Substantia nigra (tissue), 51 donors: ENCODE measurements at places on chromosomes 16 and 17.

- DNase-seq = no peak
Observed at GRCh38 chr17:17883801-17884200, 47.0 kb upstream of the SREBF1 start.

DNA sequence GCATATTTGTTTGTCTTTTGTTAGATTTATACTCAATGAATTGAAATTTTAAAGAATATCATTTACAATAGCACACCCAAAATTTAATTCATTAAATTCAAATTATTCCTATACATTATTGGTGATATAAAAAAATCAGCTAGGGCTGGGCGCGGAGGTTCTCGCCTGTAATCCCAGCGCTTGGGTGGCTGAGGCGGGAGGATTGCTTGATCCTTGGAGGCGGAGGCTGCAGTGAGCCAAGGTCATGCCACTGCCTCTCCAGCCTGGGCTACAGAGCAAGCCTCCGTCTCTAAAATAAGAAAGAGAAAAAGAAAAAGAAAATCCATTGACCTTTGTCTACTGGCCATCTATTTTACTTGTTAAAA lies 4.5 kb upstream of the PRDM7 start:
- DNase-seq = no peak

- no peak for DNase-seq
Observed at GRCh38 chr17:53635444-53635843, 187.3 kb upstream of the KIF2B start.

DNA sequence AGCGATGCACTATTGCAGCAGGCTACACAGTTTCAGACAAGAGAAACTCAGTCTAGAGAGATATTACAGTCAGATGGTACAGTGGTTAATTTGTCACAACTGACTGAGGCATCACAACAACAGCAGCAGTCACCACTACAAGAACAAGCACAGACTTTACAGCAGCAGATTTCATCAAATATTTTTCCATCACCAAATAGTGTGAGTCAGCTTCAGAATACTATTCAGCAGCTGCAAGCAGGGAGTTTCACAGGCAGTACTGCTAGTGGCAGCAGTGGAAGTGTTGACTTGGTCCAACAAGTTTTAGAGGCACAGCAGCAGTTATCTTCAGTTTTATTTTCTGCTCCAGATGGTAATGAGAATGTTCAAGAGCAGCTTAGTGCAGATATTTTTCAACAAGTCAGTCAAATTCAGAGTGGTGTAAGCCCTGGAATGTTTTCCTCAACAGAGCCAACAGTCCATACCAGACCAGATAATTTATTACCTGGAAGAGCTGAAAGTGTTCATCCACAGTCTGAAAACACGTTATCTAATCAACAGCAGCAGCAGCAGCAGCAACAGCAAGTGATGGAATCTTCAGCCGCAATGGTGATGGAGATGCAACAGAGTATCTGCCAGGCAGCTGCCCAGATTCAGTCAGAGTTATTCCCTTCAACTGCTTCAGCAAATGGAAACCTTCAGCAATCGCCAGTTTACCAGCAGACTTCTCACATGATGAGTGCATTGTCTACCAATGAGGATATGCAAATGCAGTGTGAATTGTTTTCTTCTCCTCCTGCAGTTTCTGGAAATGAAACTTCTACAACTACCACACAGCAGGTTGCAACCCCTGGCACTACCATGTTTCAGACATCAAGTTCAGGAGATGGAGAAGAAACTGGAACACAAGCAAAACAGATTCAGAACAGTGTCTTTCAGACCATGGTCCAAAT lies 34.1 kb downstream of the NQO1 start:
- DNase-seq = no peak

- no peak for DNase-seq
Observed at GRCh38 chr16:53817812-53818550, 114.0 kb downstream of the FTO start.

GRCh38 chr17:35372846-35373533 lies 431 bp downstream of the SLFN11 start:
- DNase-seq = no peak

GRCh38 chr16:17027488-17028129 lies 443.2 kb downstream of the XYLT1 start:
- DNase-seq = no peak

- DNase-seq = no peak
Observed at GRCh38 chr16:85735225-85735635, 15.7 kb downstream of the C16orf74 start.

GRCh38 chr16:67942200-67942509 lies 1.8 kb downstream of the LCAT start:
- no peak for DNase-seq

- DNase-seq = no peak
Observed at GRCh38 chr17:887551-888209, 91.9 kb downstream of the NXN start.

GRCh38 chr17:40349477-40349894 lies 15.1 kb downstream of the GJD3 start:
- no peak for DNase-seq

- DNase-seq = no peak
Observed at GRCh38 chr16:84314373-84314772, 19.7 kb downstream of the WFDC1 start.

DNA sequence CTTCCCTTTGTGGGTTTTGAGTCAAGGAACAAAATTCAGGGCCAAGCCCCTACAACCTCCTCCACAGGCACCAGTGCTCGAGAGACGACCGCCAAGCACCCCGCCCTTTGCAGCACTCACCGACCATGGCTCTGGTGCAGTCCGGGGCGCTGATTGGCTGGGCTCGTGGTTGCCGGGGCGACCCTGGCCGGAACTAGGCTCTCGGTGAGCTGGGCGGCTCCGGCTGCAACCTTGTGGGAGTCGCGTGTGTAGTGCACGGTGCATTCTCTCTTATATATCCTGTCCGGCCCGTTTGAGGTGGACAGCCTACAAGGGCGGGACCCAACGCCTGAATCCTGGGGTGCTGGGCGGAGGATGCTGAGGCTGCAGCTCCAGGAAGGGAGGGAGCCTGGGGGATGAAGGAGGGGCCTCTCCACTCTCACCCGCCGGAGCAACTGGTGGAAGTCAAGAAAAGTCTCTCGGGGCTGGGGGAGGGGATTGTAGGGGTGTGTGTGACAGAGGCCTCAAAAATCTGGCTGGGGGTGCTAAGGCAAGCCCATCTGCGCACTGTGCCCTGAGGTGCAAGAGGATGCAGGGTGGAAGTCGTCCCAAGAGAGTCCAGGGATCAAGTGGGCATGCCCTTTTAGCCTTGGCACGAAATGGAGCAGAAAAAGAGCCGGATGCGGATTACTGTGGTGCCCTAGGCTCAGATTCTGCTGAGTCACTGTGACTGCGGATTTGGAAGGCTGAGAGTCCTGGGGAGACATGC lies at the start of gene NQO1:
Gene NQO1 (minus strand): TSS at position 248 of the 748 bp plus-strand sequence. CDS start 121 bp downstream, at position 127.
- DNase-seq = peak; percentile 83

GRCh38 chr16:24635900-24636610 lies 93.4 kb upstream of the TNRC6A start:
- DNase-seq = peak; percentile 6

- DNase-seq = no peak
Observed at GRCh38 chr16:27286451-27286850, 17.9 kb upstream of the NSMCE1 start.

- DNase-seq = no peak
Observed at GRCh38 chr17:48990882-48991357, 6.3 kb upstream of the IGF2BP1 start.

- DNase-seq = no peak
Observed at GRCh38 chr16:88951989-88952388, 25.0 kb downstream of the CBFA2T3 start.

DNA sequence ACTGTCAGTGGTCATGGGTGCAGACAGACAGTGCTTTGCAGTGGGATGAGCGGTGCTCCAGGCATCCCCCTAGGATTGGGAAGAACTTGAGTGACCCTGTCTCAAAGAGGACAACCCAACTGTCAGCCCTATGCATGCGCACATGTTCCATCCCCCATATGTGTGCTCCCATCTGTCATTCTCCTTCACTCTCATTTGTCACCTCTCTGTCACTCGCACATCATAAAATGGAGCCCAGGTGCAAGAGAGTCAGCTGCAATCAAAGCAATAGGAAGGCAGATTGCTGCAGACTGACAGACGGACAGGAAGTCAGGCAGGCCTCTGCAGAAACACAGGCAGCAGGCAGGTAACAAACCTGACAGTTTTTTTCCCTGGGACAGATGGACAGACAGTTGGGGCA lies 101.8 kb upstream of the CCL1 start:
- no peak for DNase-seq

- no peak for DNase-seq
Observed at GRCh38 chr17:34883106-34884000, 77.9 kb downstream of the CCT6B start.

DNA sequence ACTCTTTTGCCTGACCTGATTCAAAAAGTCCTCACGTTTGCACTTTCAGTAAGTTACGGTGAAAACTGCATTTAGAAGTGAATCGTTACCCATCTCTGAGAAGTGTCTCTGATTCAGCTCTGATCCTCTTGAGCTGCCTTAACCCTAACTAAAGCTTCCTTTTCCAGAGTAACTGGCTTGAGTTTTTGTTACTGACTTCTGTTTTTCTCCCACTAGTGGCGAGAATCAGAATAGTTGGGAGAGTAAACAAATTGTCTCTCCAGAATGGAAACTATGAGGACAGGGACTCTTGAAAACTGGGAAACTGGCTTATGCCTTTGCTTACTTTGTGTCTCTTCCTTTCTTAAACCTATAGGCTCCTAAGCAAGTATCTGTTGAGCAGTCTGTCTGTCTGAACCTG lies 31.3 kb upstream of the KPNB1 start:
- DNase-seq = no peak

DNA sequence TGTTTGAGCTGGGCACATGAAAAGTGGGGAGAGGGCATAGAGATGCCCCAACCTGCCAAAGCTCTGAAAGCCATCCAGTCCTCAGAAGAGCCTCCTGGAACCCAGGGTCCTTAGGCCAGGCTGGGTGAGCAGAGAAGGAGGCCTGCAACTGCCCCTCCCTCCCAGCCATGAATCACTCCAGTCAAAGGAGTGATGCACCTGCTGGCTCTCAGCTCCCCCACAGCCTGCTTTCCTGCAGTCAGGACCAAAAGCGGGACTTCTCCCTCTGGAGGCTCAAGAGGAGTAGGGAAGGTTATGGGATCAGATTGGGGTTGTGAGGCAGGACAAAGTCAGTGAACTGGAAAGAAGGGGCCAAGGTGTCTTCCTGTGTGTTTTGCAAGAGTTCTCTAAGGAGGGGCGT lies 145.6 kb downstream of the TMEM132E start:
- no peak for DNase-seq

DNA sequence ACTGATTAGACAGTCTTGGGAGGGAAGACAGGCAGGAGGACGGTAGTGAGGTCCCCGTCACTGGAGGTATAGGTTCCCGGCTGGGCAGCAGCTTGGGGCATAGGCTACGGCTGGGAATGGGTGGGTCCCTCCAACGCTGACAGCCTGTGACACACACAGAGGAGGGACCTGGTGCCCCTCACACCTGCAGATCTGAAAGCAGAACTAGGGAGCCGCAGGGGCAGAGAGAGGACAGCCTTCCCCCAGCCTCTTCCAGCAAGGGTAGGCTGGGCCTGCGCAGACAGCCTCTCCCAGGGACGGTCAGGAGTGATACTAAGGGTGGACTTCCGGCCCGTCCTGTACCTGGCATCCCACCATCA lies 2.0 kb downstream of the P2RX1 start:
- DNase-seq = no peak

DNA sequence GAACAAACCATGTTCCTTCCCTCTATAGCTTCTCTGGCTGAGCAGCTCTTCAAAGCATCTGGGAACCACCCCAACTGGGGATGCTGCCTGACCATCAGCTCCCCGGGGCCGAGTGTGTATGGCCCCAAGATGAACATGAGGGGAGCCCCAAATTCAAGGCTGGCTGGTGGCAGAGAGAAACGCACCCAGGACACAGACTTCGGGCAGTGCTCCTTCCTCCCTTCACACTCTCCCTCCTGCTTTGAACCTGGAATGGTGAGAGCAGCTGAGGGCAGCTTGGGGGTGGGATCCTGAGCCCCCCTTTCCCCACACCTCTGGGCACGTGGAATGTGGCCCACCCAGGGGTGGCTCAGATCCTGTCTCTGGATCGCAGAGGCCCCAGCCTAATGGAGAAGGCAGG lies 17.2 kb downstream of the TLE7 start:
- no peak for DNase-seq

- no peak for DNase-seq
Observed at GRCh38 chr17:54028986-54029580, 206.4 kb downstream of the KIF2B start.

DNA sequence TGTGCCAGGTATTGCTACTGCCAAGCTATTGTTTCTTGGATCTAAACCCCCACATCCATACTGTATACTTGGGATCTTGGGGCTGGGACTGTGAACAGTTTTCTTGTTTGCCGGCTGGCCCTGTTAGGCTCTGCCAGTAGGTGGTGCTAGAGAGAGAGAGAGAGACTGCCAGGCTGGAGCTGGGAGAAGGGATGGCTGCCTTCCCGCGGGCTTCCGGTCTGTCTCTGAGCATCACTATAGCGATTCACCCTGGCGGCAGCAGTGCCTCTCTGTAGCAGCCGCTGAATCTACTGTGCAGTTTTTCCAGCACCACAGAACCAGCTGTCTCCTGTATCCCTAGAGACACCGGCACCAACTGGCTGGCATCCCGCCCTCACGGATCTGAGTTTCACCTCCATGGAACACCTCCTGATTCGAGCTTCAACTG lies 201.2 kb downstream of the UTP18 start:
- peak; percentile 34 for DNase-seq

GRCh38 chr16:14186007-14186794 lies 115.1 kb downstream of the MRTFB start:
- DNase-seq = no peak

GRCh38 chr17:57133486-57133885 lies 48.4 kb downstream of the AKAP1 start:
- no peak for DNase-seq

GRCh38 chr17:68389041-68389440 lies 68.3 kb downstream of the WIPI1 start:
- no peak for DNase-seq

DNA sequence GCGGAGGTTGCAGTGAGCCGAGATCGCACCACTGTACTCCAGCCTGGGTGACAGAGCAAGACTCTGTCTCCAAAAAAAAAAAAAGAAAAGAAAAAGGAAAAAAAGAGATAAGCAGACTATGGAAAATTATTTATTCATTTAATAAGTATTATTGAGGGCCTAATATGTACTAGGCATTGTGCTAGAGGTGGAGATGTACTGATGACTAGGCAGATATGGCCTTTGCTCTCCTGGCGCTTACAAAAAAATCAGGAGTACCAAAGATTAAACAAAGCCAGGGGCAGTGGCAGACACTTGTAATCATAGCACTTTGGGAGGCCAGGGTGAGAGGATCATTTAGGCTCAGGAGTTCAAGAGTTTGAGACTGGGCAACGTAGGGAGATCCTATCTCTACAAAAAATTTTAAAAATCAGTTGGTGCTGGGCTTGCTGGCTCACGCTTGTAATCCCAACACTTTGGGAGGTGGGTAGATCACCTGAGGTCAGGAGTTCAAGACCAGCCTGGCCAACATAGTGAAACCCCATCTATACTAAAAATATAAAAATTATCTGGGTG lies 10.4 kb upstream of the TNRC6A start:
- no peak for DNase-seq

DNA sequence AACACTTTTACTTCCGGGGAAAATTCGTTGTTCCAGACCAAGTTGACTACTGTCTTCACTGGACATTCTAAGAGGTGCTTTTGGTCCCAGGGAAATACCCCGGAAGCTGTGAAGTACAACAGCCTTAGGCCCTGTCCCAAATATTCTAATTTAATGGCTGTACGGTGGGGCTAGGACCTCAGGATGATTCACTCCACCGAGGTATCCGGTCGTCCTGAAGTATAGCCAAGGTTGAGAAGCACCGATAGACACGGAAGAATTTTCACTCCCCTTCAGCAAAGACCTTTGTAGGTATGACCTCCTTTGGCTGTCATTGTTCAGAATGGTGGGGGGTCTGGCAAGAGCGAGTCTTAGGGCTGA lies 34.9 kb upstream of the ARL4D start:
- DNase-seq = no peak
